ENCODE measurements at places on chromosomes 12 and 14.

DNA sequence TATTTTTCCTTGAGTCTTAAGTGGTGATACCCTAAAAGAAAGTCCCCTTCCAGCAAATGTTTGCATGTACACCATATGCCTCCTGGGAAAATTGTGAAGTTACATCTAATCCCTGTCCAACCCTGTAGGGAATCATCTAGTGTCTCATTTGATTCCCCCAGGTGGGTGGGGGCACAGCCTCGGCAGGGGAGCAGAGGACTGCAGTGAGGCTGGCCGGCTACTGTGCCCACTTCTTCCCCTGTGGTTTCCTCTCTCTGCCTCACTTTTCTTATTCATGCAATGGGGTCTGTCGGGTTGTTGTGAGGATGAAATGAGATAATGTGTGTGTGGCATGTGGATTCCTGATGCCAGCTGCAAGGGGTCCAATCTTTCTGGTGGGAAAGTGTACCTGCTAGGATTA lies 6.0 kb downstream of the PAPLN start:
- DNase-seq = no peak

- no peak for DNase-seq
These were observed 19.3 kb downstream of the RFX4 start for GRCh38 chr12:106602076-106602475.

DNA sequence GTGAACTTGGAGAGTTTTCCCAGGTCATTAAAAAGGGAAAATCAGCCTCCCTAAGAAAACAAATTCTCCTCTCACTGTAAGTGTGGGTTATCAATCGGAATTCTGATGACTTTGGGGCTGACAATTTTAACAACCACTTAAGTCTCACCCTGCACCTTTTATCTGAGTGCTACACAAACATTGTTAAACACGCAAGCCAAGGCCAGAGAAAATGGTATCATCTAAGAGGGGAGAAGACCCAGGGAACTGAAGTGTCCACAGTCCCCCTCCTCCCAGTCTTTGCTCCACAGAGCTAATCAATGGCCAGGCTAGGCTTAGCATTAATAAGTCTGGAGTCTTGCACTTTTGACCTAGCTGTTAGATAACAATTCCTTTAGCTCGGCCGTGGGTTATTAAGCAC lies 51.7 kb upstream of the TBX5 start:
- no peak for DNase-seq

DNA sequence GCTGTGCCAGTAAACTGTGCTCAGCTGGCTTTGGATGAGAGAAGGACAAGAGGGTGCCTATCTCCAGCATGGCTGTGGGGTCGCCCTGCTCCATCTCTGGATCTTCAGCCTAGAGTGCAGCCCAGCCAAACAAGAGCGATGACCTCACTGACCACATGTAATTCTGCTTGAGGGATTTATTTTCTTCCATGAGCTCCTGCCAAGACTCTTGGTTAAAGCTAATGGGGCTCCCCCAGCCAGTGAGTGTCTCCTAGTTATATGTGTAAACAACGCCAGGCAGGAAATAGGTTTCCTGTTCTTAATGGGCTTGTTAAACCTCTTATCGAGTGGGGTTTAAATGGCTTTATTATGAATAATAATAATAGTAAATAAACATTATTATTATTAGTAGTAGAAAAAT lies 397.2 kb downstream of the NRXN3 start:
- DNase-seq = peak; percentile 53

DNA sequence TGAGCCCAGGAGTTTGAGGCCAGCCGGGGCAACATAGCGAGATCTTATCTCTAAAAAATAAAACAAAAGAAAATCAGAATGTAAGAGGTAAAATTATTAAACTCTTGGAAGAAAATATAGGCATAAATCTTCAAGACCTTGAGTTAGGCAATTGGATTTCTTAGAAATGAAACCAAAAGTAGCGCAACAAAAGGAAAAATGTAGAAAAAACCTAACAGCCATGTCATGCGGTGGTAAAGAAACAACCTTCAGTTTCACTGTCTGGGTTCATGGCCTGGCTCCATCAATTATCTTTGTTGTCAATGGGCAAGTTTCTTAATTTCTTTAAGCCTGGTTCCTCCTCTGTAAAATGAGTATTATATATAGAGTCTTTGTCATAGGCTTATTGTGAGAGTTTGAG lies 5.6 kb upstream of the GCH1 start:
- no peak for DNase-seq

- no peak for DNase-seq
These were observed 9.8 kb downstream of the PSEN1 start for GRCh38 chr14:73146111-73146510.

DNA sequence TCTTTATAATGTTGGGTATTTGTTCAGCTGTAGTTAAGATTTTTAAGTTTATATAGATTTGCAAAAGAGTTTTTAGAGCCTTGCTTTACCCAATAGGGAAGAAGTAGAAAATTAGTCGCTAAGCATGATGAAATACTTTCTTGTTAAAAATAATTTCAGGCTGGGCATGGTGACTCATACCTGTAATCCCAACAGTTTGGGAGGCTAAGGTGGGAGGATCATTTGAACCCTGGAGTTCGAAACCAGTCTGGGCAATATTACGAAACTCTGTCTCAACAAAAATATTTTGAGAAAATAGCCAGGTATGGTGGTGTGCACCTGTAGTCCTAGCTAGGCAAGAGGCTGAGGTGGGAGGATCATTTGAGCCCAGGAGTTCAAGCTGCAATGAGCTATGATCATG lies 18.7 kb upstream of the SCFD1 start:
- DNase-seq = peak; percentile 23

- DNase-seq = no peak
These were observed 30.7 kb upstream of the DEGS2 start for GRCh38 chr14:100190126-100190525.

DNA sequence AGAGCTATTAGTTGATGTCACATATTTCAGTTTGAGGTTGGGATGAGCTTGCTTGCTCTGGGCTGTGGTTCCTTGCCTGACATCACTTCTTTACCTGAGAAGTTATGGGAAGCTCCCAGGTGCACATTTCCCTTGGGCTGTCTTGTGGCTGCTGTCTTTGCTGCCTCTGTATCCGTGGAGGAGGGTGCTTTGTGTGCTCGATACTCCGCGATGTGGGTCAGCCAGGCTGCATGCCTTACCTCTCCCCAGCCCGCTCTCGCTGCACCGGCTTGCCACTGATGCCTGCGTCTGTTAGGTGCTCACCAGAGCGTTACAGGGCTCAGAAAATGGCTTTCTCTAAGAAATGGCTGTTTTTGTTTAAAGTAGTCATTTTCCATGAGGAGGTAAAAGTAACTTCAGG lies 19.6 kb downstream of the PELI2 start:
- DNase-seq = no peak

DNA sequence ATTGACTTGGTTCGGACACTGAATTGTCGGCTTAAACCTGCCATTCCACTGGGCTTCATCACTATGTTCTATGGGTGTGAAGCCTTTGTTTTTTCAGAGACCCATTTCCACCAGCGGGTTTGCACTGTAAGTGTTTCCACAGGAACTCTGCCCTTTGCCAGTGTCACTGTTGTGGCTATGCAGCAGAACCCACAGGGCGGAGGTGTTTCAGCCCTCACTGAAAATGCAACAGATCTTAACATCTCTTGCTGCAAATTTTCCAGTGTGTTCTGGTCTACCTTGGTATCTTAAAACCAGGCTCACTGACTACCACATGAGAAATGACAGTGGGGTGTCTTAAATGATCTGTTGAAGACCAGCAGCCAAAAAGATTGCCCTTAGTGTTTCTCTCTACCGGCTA lies 21.1 kb downstream of the PRKCH start:
- no peak for DNase-seq

DNA sequence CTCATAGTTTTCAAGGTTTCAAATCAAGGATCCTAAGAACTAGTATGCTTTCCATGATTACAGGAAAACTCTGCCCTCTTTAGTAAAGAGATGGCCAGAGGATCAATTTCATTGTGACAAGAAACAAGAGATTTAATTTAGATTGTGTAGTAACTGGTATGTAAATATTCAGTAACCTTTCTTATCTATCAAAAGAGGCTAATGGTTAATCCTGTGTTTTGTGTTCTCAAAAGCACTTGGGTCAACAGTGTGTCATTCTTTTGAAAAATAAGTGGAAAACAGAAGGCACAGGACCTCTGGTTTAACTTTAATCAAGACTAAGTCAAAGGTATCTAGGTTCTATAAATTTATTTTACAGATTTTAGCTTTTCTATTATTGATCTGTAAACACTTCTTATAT lies 56.6 kb upstream of the ERGIC2 start:
- DNase-seq = no peak

- no peak for DNase-seq
These were observed 146.9 kb upstream of the KRR1 start for GRCh38 chr12:75658286-75658685.

GRCh38 chr12:105378911-105379310 lies 48.4 kb downstream of the C12orf75 start:
- DNase-seq = peak; percentile 17

DNA sequence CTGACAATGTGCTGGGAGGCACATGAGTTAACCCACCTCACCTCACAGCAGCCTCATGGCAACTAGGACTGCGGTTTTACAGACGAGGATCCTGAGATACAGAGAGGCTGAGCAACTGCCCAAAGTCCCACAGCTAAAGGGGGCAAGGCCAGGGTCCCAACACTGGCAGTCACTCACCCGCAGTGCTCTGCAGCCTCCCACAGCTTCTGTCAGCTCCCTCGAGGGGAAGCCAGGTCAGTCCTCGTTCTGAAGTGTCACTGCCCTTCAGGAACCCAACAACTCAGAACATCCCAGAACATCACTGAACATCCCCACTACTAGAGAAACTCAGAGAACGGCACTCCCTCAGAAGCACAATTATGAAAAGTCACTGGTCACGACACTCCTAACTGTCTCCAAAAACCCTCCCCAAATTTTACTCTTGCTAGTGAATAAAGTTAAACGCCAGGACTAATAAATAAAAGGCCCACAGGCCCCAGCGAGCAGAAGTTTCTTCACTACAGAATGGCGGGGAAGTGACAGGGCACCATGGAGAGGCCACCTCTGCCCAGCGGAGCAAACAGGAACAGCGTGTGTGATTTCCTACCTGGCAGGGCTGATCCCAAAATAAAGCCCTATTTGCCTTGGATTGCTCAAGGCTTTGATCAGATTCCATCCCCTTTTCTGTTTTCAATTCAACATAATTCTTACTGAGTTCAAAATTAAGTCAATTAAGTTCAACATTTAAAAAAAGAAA lies 75.1 kb downstream of the TTC7B start:
- DNase-seq = no peak

- DNase-seq = peak; percentile 93
These were observed 17.2 kb downstream of the IFT81 start for GRCh38 chr12:110141389-110141788.

- DNase-seq = no peak
These were observed 6.8 kb downstream of the LTA4H start for GRCh38 chr12:96028538-96028937.

DNA sequence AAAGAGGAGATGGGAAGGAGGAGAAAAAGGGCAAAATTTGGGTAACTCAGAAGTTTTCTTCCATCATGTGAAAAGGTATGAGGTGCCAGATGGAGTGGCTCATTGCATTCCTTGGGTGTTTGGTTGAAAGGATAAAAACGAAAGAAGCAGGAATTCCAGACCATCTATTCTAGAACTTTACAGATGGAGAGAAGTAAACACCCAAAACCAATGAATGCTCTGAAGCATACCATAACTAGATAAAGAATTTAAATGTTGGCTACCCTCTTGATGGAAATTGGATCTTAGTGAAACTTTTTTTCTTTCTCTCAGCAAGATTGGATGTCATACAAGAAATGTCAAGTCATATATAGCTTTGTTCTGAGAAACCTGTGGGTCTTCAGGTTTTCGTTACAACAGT lies 175.6 kb upstream of the FAR2 start:
- no peak for DNase-seq

GRCh38 chr14:44612002-44612401 lies 104.9 kb upstream of the FSCB start:
- no peak for DNase-seq

GRCh38 chr12:15679151-15679550 lies 110.0 kb downstream of the EPS8 start:
- DNase-seq = peak; percentile 73

DNA sequence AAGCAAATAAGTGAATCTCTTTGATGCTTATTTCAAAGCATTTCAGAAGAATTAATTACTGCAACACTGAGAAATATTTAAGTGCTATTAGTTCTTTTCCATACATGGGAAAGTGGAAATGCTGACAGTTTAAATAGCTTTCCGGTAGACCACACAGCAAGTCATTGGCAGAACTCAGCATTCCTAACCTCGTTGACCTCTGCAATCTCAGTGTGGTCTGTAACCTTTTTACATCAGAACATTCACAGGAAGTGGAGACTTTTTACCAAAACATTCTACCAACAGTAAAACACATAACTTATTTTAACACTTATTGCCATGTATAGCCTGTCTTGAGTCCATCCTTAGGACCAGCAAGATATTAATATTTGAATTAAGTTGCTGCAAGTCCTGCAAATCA lies 249.5 kb upstream of the DCN start:
- peak; percentile 4 for DNase-seq

DNA sequence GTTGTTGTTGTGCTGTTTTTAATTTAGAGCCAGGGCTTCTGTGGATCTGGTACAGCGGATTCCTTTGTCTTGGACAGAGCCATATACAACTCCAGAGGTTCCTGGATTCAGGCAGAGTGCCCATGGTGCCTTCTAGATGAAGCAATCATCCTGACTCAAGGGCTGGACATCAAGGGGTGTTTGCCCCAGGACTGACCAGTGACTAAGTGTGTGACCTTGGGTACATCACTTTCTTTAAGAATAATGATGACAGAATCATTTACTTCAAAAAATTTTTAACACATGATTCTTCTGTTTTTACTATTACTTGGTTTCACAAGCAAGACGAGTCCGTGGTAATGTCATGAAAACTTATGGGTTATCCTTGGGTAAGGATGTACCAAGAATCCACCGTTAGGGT lies 397.3 kb downstream of the ZFP36L1 start:
- peak; percentile 98 for DNase-seq

DNA sequence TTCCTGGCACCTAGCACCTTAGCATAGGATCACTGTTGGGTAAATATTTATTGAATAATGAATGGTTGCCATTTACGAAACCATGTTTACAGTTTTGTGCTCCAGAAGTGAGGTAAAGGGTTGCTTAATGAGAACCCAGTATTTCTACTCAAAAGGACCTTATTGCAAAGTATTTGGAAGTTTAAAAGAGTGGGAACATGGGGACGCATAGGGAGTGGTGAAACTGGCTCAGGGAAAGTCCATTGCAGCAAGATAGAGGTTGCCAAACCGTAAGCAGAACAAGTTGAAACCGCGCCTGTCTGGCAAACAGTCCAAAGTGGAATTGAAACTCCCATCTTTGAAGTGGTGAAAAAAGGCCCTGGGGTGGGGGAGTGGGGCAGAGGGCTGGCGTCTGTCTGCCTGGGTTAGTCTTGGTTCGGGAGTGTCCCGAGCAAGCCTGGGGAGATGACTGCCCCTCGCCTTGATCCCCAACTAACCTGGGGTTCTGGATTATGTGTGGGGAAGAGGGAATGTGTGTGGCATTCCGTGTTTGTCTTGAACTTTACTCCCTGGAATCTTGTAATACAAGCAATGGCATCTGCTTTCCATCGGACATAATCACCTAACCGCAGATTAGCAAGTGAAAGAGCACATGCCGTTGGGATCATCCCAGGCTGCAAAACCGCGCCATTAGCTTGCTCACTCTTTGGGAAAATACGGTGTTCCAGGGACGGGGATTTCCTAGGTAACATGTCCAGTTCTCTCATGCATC lies 7.2 kb downstream of the ALDH2 start:
- peak; percentile 93 for DNase-seq
